ENCODE measurements at places on chromosomes 5 and 9. TPM values are rescaled to one million over a fixed set of nuclear protein-coding genes. Genes with fewer than 3 reads are reported as not detected.

DNA sequence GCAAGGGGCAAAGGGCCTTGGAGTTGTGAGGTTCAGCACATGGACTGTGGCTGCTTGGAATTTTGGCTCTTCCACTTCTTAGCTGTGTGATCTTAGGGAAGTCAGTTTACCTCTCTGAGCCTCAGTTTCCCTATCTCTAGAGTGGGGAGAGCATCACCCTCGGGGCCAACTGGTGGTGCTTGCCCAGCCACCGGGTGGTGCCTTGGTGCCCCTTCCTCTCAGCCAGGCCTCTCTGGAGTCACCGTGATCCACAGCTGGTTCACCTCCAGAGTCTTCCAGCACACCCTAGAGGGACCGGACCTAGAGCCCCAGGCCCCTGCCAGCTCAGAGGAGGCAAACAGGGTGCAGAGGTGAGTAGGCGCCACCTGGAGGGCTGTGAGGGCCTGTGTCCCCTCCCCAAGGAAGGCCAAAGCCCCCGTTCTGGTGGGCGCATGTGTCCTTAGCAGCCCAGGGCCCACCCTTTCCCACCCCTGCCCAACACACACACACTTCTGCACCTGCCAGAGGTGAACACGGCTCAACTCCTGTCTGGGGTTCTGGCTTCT lies 7.7 kb downstream of the ADGRD2 start:
- no peak for DNase-seq

DNA sequence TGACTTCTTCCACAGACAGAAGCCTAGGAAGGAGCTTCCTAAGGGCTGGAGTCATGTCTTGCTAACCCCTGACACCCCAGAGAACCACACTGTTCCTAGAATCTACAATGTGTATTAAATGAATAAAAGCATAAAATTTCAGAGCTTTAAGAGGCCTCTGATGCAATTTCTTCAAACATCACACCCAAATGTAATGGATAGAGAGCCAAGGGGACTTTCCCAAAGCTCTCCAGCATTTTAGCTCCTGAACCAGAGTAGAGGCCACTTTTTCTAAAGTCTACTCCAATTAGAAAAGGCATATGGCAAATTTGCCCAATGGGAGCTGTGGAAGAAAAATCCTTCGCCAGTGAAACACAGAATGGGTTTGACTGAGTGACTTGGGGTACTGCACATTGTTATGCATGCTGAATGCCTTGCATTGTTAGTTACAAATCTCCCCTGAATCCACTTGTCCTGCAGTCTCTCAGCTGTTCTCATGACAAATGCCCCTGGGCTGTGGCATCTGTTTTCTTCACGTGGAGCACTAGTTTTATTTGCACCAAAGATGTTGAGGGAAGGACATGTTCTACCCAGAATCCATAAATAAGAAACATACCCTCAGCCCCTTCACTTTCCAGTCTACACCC lies 334.0 kb downstream of the ASTN2 start:
- DNase-seq = no peak

DNA sequence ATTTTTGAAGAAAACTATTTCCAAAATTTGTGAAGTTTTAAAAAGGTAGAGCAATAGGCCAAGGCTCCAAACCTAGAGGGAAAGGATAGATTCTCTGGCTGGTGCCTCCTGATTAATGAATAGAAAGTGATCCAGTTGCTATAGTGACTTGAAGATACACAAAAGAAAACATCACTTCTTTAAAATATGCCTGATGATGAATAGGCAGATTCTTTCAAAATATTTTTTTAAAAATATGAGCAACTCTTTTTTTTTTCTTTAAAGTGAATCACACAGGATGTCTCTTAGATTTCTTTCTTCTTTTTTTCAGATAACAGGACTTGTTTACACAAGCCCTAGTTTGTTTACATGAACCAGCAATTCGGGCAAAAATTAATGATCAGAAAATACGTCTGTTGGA lies 124.4 kb downstream of the RFK start:
- DNase-seq = no peak

GMCL2 gene
- not detected for total RNA-seq

CMBL gene
- 0.90 TPM for total RNA-seq

PCA3 gene
- total RNA-seq = not detected

DNA sequence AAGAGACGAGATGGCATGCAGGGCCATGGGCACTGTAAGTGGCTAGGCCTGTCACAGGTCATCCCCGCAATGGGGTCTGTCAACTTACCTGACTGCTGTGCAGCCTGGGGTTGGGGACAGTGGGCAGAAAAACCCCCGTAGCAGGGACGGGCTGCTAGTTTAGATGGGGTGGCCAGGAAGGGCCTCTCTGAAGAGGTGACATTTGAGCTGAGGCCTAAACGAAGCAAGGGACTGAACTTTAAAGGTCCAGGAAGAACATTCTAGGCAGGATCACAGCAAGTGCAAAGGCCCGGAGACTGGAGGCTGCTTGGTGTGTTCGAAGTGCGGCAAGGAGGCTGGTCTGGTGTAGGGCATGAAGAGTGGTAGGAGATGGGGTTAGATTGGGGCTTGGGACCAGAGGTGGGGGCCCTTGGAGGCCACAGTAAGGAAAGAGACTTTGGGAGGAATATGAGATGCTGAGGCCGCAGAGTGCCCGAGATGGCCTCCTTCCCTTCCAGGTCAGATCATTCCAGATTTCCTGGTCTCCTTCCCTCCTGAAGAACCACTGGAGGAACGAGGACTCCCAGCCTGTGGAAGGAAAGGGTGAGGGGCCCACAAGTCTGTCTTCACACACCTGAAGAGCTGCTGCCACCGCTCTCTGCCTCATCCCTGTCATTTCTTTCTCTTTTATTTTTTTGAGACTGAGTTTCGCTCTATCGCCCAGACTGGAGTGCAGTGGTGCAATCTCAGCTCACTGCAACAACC lies 37.9 kb upstream of the SH3PXD2B start:
- DNase-seq = no peak

- no peak for DNase-seq
These were observed 681.9 kb downstream of the ISL1 start for GRCh38 chr5:52065182-52065581.

DNA sequence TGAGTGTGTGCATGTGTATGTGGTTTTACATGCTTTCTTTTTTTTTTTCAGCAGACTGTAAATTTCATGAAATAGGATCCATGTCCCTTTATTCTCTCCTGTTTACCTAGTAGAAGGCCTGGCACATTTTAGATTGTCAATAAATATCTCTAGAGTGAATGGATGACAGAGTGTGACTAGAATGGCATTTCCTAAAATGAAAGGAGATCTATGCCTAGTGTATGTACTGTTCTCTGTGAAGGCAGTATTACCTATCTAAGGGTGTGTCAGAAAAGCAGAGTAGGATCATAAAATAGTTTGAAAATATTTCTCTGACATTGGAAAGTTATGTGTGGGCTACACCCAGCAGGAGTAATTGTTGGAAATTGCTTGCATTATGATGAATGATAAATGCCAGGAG lies 1876.0 kb upstream of the C9orf72 start:
- no peak for DNase-seq

DNA sequence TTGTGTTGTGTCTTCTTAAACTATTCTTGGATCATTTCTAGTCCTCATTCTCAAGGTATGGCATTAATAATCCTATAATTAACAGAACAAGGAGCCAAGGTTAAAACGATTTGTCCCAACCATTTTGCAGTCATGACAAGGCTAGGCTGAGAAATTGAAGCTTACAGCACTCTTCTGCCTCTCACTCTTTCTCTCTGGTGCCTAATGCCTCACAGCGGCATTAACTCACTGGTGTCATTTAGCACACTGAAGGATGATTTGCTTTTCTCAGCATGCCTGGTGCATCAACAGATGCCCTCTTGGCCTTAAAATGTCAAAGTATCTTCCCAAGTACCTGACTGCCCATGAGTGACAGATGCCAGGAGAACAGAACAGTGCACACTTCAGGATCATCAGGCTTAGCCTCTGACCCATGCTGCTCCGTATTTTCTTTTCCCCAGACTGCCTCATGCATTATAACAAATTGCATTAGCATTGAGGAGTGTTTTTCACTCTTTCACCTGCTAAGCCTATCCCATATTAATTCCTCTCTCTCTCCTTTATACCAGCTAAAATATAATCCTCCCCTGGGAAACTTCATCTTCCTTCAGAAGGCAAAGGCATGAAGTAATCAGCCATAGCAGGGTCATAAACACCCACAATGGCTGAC lies 61.1 kb upstream of the SV2C start:
- DNase-seq = no peak

TMEM174 gene
- not detected for total RNA-seq

DNA sequence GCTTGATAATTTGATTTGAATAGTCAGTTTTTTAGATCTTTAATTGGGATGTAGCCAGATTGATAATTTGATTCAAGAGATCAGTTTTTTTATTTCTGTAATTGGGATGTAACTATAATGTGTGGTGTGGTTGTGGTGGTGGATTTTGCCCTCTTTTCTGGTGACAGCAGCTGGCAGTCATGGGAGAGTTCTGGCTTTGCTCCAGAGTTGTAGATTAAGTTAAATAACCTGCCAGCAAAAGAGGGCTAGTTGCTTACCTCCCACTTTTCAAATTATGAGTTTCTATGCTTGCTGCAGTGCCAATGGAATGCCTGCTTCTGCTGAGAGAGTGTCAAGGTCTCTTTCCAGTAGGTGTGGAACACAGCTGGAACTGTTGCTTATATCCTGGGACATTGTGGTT lies 315.1 kb downstream of the CCDC171 start:
- no peak for DNase-seq

PCDHB11 gene
- total RNA-seq = not detected

DNA sequence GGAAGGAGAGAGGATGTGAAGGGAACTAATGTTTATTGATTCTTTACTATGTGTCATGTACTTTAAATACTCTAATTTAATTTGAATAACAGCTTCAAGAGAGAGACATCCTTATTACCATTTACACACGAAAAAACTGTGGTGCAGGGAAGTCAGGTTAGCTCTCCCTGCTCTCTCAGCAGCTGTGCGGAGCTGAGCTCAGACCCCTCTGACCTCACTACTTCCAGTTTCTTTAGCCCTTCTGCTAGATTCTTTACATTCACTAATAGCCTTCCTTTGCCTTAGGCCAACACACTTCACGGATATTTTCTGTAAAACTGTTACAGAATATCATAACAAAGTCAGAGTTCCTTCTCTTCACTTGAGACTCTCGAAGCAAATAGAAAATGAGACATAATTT lies 131.3 kb upstream of the ARRDC3 start:
- no peak for DNase-seq

GRCh38 chr9:121947775-121948174 lies 145.3 kb downstream of the TTLL11 start:
- DNase-seq = no peak

RARS1 gene
- 168 TPM for total RNA-seq

SPEF2 gene
- 4.3 TPM for total RNA-seq

IL9 gene
- 74.3 TPM for total RNA-seq

C6 gene
- total RNA-seq = not detected

BAAT gene
- total RNA-seq = 0.16 TPM

DNA sequence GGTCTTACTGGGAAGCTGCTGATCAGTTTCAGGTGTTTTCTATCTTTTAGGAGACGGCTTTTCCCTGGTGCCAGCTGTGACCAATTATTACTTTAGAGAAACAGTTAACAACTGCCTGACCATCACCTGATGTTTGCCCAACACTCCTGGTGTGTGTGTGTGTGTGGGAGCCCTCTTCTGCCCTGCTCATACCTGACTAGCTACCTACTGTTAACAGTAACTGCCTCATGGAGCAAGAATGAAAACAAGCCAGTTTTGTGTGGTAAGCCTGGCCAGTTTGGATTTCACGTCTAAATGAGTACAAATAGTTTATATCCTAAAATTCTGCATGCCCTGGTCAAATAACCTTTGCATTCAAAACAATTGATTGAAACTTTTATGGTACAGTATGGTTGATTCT lies 46.1 kb upstream of the RIOK2 start:
- DNase-seq = no peak

- no peak for DNase-seq
These were observed 12.9 kb upstream of the FRRS1L start for GRCh38 chr9:109179801-109180523.

DNA sequence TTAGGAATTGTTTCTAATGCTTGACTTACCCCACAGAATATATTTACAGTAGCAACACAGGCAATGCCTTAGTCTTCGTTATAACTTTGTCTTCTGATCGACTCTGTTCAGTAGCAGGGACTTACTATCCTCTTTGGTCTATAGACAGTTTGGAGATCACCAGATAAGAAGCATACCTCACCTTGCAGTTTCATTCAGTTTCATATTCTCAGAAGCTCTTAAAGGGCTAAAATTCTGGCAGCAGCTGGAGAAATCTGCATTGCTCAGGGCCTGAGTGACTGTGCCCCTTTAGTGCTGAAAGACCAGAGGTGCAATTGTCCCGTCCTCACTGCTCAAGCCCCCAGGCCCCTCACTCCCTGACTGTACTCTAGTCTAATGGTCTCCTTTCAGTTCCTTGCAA lies 26.0 kb downstream of the ZBTB43 start:
- no peak for DNase-seq

- DNase-seq = no peak
These were observed 980 bp downstream of the COL5A1 start for GRCh38 chr9:134642385-134643181.

FREM1 gene
- 0.14 TPM for total RNA-seq

- no peak for DNase-seq
These were observed 10.6 kb downstream of the LAMC3 start for GRCh38 chr9:131019388-131020239.

DNA sequence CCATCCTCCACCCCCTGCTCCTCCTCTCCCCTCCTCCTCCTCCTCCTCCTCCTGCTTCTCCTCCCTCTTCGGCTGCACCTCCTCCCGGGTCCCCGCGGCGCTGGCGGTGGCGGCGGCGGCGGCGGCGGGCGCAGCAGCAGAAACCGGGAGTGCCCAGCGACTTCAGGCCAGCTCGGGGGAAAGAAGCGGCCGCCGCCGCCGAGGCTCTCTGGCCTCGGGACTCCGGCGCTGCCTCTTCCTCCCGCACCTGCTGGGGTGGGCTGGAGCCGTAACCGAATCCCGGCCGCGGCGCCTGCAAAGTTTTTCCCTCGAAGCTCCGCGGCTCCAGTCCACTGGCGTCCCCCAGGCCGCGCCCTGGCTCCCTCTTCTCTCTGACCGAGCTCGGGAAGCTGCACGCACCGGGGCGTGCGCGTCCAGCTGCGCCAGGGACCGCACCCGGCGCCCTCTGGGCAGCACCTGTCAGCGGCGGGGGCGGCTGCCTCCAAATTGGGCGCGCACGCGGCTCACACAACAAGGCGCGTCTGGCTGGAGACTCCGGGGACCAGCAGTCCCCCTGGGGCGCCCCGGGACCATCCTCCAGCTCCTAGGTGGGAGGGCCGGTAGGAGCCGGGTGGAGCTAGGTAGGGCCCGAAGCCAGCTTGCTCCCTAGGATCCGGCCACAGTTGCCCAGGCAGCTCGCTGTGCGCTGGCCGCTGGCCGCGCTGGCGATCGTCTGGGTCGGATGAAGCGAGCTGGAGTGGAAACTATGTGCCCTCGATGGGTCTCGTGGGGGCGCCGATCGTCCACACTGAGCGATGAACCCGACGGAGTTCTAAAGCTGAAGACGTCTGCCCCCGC lies at the start of gene MCTP1:
MCTP1 (minus strand) TSS at position 523 of the 837 bp plus-strand sequence.
- DNase-seq = no peak

All from activated T-cell treated with anti-CD3 and anti-CD28 coated beads, Interleukin-2, amount 50 U/mL, for 4 hours (primary cell).